Dermis blood vessel endothelial cell (primary cell): ENCODE measurements at places on chromosomes 4 and X.

- no peak for DNase-seq
Observed at GRCh38 chrX:70332600-70332999, 42.7 kb downstream of the KIF4A start.

GRCh38 chr4:122604146-122604545, 16.7 kb downstream of the IL21 start:
- DNase-seq = no peak

- DNase-seq = peak; percentile 10
Observed at GRCh38 chrX:150984169-150984824, 1.2 kb downstream of the HMGB3 start.

DNA sequence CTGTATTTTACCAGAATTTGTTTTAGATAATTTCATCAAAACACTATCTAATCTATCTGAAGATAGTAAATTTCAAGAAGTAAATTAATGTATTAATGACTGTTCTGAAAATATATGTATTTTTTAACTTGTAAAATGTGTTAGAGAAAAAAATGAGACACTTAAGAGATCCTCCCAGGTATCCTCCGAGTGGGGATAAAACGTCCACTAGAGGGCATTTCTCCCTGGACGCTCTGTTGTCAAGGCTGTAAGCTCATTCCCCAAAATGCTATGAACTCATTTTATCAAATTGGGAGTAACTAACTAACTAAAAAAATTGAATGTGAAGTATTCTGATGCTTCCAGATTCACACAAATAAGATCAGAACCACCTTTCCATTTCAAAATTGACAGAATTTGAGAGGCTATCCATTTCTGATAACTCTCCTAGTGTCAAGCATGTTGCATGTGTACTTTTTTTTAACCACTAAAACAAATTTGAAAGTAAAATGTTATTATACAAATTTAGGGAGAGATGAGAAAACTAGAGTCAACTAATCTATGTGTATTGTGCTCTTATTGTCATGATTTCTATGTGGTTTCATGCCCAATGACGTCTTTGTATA, 337.3 kb upstream of the HS3ST1 start:
- peak; percentile 77 for DNase-seq

DNA sequence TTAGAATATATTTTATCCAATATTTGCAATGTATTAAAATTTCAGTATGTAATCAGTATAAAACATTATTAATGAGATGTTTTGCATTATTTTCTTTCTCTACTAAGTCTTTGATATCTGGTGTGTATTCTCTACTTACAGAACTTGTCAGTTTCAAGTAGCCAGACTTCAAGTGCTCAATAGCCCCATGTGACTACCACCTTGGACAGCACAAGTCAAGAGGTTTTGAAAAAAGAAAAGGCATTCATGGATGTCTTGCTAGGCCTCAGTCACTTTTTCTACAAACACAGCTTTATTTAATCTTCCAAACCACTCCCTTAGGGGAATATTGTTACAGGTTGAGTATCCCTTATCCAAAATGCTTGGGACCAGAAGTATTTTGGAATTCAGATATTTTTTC, 189.4 kb downstream of the QDPR start:
- DNase-seq = no peak
